ENCODE measurements at places on chromosomes 7 and 10. TPM values are rescaled to one million over a fixed set of nuclear protein-coding genes. Genes with fewer than 3 reads are reported as not detected.
A peak's percentile ranks its signal among the peaks of the same experiment; 100 is the strongest.

DNA sequence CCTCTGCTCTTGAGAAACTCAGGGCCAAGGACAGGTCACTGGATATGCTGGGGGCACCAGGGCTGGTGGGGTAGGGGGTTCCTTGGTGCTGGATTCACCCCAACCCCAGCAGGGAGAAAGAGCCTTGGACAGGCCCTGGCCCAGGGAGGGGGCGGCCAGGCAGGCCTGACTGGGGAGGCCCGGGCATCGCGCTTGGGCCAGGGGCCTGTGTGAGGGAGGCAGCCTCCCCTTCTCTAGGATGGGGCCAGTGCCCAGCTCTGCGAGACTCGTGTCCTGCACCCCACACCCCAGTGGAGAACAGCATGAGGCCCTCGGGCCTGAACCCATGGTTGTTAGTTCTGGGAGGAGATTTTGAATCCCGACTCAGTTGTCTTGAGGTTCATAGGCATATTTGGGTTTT lies 217.1 kb downstream of the ZNF248 start:
- H3K27ac ChIP-seq: no peak overlapping the region
- H3K27me3 ChIP-seq: no peaks in the 10 kb centered on the region
- H3K4me1 ChIP-seq: no peaks in the 10 kb centered on the region
- H3K36me3 ChIP-seq: no peaks in the 10 kb centered on the region
- no peak for DNase-seq

DNA sequence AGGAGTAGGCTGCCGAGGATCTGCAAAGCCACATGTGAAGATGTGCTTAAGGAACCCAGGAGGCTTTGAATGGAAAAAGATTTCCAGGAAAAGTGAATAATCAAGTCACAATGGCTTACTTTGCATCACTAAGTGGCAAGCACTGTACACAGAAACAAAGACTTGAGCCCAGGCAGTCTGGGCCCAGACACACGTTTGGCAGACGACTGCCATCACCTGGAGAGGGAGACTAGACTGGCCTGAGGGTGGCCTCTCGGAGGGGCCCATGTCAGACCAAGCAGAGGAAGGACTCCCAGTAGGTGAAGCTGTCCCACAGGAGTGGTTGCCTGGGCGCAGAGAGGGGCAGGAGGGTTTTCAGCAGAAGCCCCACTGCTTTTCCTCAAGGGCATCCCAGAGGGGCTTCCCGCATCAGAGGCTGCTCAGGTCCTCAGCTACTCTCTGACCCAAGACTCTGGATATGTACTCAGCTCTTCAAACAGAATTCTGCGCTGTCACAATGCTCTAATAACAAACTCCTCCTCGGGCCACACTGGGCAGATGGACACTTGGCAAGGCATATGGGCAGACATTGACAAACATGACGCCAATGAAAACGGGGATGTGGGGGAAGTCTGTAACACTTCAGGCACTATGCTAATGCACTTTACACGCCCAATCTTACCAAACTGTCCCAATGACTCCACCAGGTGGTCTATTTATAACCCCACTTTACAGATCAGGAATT lies 27.9 kb upstream of the FRAT2 start:
- no peak overlapping the region for H3K27ac ChIP-seq
- H3K4me1 ChIP-seq: no peaks in the 10 kb centered on the region
- H3K27me3 ChIP-seq: no peaks in the 10 kb centered on the region
- no peak for DNase-seq

Gene SPDYE17
- not detected for total RNA-seq

Gene LRRC18
- total RNA-seq: not detected

DNA sequence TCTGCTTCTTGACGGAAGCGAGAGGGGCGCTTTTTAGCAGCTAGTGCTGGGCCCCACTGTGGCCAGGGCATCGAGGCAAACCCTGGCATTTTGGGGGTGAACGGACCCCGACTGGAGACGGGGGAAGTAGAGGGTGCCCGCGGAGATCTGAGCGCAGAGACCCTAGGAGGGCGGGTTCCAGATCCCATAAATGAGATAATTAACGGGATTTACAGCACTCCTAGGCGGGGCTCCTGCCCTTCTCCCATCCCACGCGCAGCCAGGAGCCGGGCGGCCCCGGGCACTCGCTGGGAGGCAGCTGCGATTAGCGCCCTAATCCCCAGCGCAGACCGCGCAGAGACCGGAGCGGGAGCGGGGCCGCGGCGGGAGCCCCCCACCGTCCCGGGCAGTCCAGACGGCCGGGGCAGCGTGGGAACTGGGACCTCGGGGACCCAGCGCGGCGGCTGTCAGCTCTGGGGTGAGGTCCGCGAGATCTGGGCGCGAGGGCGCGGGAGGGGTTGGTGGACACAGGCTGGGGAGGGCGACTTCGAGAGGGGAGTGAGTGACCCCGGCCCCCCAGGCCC lies 735 bp downstream of the JCAD start:
- H3K36me3 ChIP-seq: no peaks in the 10 kb centered on the region
- H3K27me3 ChIP-seq: peaks cover 72% of the 10 kb centered on the region
- no peak for DNase-seq
- H3K4me3 ChIP-seq: peak overlapping the region; percentile 35
- no peak overlapping the region for H3K27ac ChIP-seq

DNA sequence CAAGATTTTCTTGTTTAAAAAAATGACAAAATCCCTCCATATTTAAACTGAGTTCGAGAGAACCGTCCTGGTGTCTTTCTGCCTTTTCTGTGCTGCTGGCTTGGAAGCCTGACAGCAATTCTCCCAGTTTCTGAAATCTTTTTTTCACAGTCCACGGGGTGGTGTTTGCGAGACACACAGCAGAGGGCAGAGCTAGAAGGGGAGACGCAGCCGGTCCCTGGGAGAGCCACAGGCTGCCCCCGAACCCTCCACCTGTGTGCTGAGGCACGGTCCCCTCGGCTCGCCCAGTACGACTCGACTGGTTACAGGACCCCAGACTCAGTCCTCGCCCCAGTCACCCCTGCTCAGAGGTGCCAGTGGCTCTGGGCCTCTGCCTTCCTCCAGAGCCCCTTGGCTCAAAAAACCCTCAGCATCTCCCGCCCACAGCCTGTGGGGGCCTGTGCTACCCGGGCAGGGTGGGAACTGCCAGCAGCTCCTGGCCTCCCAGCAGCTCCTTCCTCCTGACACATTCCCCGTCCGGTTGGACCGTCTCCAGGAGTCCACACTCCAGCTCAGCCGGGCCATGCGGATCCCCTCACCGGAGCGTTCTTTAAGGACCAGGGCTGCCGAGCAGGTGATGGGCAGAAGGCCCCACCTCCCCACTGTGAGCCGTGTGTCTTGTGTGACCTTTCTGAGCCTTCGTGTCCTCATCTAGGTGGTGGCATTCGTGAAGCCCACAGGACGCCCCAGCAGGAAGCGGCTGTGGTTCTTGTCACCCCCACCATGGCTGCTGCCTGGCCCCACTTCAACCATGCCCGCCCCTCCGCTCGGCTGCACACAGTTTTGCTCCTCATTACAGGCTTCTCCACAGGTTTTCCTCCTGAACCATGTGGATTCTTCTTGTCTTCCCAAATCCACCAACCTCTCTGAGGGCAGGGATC lies 52.3 kb upstream of the EN2 start:
- no peaks in the 10 kb centered on the region for H3K36me3 ChIP-seq
- peak; percentile 41 for DNase-seq
- H3K27ac ChIP-seq: no peak overlapping the region
- peaks cover 10% of the 10 kb centered on the region for H3K4me1 ChIP-seq

DNA sequence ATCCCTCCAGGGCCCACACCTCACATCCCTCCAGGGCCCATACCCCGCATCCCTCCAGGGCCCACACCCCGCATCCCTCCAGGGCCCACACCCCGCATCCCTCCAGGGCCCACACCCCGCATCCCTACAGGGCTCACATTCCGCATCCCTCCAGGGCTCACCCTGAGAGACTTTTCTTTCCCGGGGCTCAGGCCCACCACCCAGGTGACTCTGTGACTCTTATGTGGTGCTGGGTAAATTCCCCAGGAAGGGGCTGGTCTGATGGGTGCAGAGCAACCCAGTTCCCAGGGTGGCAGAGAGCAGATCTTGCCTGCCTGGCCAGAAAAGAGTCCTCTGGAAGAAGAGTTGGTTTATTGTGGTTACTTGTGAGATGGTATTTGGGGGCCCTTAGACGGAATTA lies 290.7 kb downstream of the TCERG1L start:
- no peaks in the 10 kb centered on the region for H3K4me1 ChIP-seq
- no peak for DNase-seq
- H3K36me3 ChIP-seq: no peaks in the 10 kb centered on the region
- H3K4me3 ChIP-seq: no peak overlapping the region
- H3K27ac ChIP-seq: no peak overlapping the region

Gene CYP26A1
- total RNA-seq: not detected

DNA sequence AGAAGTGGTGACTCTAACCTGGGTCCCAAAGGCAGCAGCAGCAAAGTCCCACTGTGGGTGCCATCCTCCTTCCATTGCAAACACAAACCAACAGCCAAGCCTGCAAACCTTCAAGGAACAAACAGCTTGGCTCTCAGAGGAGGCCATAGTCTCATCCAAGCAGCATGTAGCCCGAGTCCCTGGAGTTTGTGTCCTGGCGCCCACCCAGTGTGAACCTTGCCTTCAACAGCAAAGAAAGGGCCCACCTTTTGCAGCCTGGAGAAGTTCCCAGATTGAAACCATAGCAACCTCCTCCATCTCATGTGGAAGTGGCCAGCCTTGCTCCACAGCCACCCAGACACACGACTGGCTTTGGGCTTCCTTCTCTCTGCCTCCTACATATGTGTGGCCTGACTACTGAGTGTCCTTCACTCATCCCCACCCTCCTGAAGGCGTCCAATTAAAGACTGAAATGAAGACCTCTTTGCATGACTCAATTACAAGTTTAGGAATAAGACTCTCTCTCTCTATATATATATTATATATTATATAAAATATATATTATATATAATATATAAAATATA lies 106.1 kb downstream of the C10orf90 start:
- no peak overlapping the region for H3K4me3 ChIP-seq
- no peak overlapping the region for H3K27ac ChIP-seq
- H3K36me3 ChIP-seq: no peaks in the 10 kb centered on the region

DNA sequence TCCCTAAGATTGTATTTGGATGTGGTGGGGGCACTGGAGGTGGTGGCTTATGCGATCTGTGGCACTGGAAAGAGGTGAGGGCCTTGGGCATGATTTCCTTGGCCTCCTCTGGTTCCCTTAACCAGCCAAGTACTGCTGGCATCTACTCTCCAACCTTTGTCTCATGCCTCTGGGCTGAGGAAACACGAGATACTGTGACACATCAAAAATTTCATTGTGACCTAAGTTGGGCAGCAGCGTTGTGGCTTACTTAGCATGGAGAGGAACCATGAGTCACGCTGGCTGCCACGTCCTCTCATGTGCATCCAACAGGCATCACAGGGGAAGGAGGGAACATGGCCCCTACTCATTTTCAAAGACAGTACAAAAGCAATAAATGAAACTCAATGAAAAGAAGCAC lies 29.7 kb upstream of the GSDME start:
- H3K27ac ChIP-seq: peak overlapping the region; percentile 37
- H3K4me1 ChIP-seq: peaks cover 7% of the 10 kb centered on the region
- H3K4me3 ChIP-seq: no peak overlapping the region
- peaks cover 23% of the 10 kb centered on the region for H3K36me3 ChIP-seq
- DNase-seq: peak; percentile 25
- no peaks in the 10 kb centered on the region for H3K27me3 ChIP-seq

DNA sequence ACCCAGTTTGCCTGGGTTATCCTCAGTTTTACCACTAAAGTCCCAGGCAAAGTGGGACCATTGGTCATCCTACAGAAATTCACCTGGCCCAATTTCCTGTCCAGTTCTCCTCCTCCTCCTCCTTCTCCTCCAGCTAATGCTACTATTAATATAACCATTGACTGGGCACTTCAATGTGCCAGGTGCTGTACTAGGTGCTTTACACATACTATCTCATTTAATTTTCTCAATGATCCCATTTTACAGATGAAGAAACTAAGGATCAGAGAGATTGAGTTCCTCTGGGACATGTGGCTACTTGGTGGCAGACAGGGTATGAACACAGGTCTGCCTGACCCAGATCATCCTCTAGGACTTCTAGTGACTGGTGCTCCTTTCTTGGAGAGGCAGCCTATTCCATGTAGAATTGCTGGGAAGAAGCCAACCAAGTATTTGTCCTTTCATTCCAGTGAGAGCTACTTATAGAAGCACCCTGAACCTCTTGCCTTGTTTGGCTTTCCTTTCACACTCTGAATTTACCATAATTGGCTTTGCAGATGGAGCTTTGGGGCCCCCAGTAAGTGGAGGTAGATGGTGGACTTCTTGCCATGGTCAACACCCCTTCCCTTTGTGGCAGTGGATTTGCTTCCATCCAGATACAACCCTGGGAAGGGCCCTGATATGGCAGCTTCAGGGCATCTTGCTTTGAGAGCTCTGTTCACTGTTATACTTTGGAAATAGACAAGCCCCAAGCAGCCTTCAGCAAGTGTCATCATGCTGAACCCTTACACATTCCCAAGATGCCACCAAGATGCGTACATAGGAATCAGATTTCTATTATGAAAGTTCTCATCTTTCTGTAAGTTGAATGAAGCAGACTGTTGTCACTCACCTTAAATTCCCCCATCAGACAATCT lies 78.7 kb downstream of the MYOF start:
- H3K4me3 ChIP-seq: no peak overlapping the region
- no peak overlapping the region for H3K27ac ChIP-seq
- peaks cover under 1% of the 10 kb centered on the region for H3K4me1 ChIP-seq
- DNase-seq: no peak

Gene PLEKHS1
- not detected for total RNA-seq

- no peak overlapping the region for H3K4me3 ChIP-seq
- H3K36me3 ChIP-seq: no peaks in the 10 kb centered on the region
- H3K4me1 ChIP-seq: peaks cover 6% of the 10 kb centered on the region
Measured at GRCh38 chr7:121401896-121402295, 5.8 kb upstream of the FAM3C start.

Gene HDAC9
- 1.4 TPM for total RNA-seq

DNA sequence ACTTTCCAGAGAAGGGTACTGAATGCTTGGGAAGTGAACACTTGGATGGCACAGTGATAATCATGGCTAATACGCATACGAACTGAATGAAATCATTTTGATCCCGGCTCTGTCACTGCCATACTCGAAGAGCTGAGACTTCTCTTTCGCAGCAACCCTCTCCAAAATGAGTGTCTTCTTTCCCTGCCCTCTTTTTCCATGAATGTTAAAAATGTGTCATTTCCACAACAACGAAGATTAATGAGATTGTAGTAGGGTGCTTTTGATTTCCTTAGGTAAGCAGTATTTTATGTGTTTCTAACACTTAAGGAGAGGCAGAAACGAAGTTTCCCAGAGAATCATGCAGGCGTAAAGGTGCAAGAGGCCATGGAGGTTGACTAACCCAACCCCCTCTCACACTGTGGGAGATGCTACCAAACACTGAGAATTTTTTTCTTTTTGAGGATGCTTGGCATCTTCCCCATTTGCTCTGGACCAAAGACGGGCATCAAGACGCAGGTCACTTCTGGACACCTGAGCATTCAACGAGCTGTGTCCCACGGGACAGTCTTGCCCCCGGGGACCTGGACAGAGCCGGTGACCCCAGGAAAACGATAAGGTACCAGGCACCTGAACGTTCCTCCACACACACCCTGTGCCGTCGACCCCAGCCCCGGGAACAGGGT lies 823 bp downstream of the COPG2 start:
- peak overlapping the region; percentile 74 for H3K27ac ChIP-seq
- peaks cover 4% of the 10 kb centered on the region for H3K27me3 ChIP-seq
- peaks cover 3% of the 10 kb centered on the region for H3K36me3 ChIP-seq
- H3K4me3 ChIP-seq: peak overlapping the region; percentile 83
- DNase-seq: peak; percentile 21

Gene METTL2B
- 29.2 TPM for total RNA-seq
